ENCODE measurements at places on chromosomes 1 and 21.

DNA sequence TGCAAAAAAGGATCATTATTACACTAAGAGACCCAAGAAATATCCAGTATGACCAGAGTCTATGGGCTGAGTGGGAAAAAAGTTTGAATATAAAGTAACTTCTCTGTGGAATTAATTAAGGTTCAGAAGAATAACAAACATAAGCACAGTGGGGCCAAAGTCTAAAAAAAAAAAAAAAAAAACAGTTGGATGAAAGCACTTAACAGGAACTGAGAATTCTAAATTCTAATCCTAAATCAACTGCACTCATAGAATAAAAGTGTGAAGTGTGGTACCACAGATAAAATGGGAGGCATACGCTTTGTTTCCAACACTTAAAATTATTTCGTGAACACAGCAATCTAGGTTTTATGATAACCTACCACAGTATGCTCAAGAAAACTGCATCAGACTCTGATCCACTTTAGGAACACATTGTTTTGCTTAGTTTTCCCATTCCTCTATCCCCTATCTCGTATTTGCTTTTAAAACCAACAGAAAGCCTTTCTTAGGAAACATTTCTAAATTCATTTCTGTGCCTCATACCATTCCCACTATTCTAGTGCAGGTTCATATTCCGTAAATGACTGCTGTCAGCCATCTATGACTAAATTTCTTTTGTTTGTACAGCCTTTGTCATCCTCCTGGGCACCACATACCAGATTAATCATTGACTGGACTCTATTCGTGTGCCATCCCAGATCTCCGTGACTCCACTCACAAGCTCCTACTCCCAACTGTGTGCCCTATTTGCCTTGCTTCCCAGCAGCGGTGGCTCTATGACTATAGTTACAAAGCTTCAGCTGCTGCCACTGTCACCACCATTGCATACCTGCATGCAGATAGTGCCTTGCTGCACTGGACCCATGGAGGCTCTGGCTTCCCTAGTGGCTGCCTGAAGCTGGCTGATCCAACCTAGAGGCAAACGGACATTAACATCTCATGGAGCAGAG lies 24.9 kb downstream of the CHML start:
- DNase-seq: no peak

- DNase-seq: no peak
Measured at GRCh38 chr1:214085325-214085724, 97.6 kb downstream of the PROX1 start.

- DNase-seq: no peak
Measured at GRCh38 chr1:248686815-248687214, 15.8 kb downstream of the OR14I1 start.

GRCh38 chr1:26546375-26546774 lies 16.8 kb downstream of the RPS6KA1 start:
- no peak for DNase-seq

- DNase-seq: no peak
Measured at GRCh38 chr21:41715649-41716281, 51.1 kb downstream of the RIPK4 start.

DNA sequence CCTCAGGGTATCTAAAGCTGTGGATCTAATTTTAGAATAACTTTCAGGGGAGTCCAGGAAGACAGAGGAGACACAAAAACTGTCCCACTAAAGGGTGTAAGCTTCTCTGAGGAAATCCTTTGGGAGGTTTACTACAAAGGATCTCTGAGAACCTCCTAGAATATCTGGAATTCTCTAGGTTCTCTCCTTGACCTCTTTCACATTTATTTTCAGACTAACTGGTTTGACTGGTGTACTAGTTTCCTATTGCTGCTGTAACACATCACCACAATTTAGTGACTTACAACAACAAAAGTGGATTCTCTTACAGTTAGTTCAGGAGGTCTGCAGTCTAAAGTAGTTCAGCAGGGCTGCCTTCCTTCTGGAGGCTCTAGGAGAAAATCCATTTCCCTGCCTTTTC lies 175.3 kb upstream of the KIAA0040 start:
- DNase-seq: no peak

GRCh38 chr1:229035054-229035747 lies 235.7 kb upstream of the RAB4A start:
- DNase-seq: no peak

- no peak for DNase-seq
Measured at GRCh38 chr1:224212618-224213061, 29.6 kb downstream of the DEGS1 start.

DNA sequence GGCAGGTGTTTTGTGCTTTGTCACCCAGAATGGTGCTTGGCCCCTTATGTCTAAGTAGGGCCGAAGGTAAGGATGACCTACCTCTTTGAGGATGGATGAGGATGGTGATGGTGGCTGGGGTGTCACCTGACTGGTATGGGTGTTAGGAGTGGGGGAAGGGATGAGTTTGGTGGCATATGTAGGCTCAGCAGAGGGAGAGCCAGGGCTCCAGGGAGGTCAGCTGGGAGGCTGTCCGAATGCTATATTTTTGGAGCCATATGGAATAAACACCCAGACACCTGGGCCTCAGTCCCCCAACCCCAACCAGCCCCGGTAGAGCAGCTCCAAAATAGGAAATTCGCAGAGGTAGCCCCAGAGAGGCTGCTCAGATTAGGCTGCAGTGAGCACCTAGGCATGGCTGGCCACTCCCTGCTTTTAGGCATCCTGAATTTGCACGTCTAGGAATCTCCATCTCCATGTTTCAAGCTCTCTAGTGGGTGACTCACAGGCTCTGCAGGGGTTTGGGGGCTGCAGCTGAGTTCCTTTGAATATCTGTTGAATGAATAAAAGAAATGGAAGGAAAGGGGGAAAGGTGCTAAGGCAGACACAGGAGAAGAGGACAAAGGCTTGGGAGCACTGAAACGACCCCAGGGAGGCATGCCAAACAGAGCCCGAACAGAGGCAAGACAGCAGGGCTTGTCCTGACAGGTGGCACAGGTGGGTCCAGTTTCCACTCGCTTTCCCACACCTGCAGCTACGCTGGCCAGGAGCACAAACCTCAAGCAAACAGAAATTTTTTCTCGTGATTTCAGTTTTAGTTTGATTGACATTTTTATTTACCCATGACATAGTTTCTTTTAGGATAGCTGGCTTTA lies 135.3 kb upstream of the EDN2 start:
- no peak for DNase-seq

- DNase-seq: no peak
Measured at GRCh38 chr1:94884106-94884505, 42.8 kb downstream of the CNN3 start.

- no peak for DNase-seq
Measured at GRCh38 chr1:169681140-169681539, 30.3 kb downstream of the SELL start.

DNA sequence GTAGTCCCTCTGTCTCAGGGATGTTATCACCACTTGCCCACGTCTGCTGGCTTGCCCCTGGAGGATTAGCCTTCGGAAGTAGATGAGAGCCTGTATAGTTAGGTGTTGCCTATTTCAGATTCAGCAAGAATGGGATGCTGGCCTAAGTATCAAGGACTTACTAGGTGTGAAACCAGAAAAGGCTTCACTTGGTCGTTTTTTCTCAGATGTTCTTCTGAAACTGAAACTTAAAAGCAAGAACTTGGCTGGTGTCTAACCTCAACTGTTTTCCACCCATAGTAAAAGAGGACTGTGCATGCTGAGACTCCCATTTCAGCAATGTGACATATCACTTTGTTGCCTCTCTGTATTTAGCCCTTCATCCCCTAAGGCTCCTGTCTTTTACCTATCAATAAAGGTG lies 67.0 kb upstream of the LRRC53 start:
- DNase-seq: no peak

- no peak for DNase-seq
Measured at GRCh38 chr1:41878495-41878894, 40.2 kb downstream of the HIVEP3 start.

- no peak for DNase-seq
Measured at GRCh38 chr21:41009398-41010100, 158.4 kb upstream of the BACE2 start.

GRCh38 chr1:219988387-219988786 lies 57.9 kb downstream of the EPRS1 start:
- no peak for DNase-seq

- no peak for DNase-seq
Measured at GRCh38 chr1:13808729-13809131, 108.7 kb downstream of the PRDM2 start.

GRCh38 chr1:11961230-11961629 lies 19.0 kb upstream of the MFN2 start:
- DNase-seq: no peak

DNA sequence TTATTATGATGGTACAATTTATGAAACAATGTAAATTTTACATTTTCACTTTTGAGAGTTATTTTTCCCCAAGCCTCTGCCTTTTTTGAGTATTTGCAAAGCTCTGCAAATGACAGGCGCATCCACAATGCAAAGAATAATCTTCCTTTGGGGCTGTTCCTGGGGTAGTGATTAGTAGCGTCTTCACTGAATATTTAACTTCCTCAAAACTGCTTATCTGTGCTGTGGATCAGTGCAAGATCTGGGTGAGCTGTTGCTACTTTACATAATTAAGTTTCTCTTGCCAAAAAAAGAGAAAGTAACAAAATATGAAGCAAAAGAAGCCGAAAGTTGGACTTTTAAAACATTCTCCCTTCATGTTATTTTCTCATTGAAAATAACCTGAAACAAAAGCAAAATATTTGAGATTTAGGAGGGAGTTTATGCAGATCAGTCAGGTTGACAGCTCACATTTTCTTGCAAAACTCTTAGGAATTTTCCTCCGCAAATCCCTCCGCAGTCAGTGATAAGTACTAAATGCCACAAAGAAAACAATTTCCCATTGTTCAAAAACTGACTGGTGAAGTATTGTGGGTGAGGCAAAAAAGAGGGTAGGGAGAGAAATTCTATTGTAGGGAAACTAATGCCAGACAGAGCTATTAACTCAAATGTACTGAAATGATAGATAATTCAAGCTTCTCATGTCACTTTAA lies 276.4 kb upstream of the B3GALT2 start:
- no peak for DNase-seq
